Activated T-cell treated with anti-CD3 and anti-CD28 coated beads for 48 hours (primary cell): ENCODE measurements at places on chromosomes 7 and 10.

- DNase-seq = no peak
Measured at GRCh38 chr7:155265144-155265543, 32.5 kb upstream of the INSIG1 start.

- no peak for DNase-seq
Measured at GRCh38 chr10:68101066-68101465, 8.2 kb upstream of the MYPN start.

DNA sequence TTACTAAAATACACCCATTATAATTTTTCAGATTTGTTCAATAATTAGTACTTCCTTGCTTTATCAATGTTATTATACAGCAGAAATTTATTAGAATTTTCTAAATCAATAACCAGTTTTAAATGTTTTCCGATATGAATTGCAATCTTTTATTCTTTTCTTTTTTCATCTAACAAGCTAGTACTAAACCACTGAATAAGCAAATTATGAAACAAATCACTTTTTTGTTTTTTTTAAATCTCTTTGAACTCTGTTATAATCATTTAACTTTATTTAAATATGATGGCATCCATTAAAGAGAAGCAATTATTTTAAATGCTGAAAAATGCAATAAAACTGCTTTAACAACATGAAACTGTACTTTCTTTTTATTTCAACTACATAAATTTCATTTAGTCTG lies 59.7 kb downstream of the HYCC1 start:
- no peak for DNase-seq

GRCh38 chr10:101690461-101690860 lies 4.5 kb downstream of the FBXW4 start:
- no peak for DNase-seq

DNA sequence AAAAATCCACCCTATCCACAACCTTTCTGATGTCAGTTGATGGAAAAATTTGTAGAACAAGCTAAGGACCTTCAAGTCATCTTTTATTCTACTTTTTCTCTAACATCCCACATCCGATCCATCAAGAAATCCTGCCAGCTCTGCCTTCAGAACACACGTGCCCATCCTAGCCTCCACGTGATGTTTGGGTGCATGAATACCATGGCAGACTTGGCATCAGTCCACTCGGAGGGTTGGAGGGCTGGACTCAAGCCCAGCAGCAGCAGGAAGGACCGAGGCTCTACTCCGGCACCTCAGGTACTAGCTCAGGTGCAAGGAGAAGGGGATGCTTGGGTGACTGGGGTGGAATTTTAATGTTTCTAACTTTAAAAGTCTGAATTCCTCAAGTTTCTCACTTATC lies 428.6 kb downstream of the DPP6 start:
- DNase-seq = no peak
